ENCODE measurements at places on chromosomes 2 and 18.

GRCh38 chr18:43720041-43720440 lies 442.8 kb upstream of the SYT4 start:
- no peak for DNase-seq

DNA sequence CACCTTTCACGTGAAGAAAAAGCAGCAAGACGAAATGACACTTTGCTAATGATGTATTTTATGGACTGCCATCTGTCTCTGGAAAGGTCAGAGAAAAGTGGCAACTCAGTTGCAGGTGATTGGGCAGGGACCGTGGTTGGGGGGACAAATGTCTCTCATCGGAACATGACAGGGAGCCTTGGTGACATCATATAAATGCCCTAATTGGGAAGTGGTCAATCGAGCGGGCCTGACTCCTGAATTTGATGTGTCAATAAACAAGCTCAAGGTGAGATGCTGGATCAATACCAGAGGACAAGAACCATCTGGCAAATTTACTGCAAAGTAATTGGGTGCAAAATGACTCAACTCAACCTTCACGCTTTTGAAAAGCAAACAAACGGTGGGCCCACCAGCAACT lies 151.9 kb upstream of the SKOR2 start:
- no peak for DNase-seq

DNA sequence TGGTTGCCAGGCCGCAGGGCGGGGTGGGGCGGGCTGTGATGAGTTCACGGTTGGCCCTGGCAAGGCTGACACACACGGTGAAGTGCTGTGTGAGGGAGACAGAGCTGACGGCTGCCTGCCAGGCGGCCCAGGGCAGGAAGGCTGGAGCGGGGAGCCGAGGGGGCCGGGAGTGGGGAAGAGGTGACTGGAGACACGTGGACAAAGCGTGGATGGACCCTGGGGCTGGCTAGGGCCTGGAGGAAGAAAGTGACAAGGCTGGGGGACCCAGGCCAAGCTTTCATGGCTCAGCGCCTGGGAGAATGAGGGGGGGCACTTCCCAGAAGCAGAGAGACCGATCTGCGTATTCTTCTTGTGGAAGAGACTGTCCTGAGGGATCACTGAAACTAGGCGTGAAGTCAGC lies 123.2 kb downstream of the DYSF start:
- no peak for DNase-seq

DNA sequence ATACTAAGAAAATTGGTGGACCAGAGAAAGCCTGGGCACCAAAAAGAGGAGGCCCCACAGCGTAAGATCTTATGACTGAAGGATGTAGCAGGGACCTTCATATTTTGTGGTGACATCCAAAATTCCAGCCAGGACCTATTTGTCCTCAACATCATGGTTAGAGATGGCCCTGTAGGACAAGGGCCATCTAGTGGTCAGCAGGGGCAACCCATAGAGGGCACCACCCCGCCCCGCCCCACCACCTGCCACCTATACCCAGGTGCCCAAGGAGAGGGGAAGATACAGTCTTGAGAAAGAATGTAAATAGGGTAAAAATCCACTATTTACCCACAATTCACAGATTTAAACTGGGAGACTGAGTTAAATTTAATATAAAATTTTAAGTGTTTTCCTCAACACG lies 59.6 kb upstream of the TMEM163 start:
- no peak for DNase-seq

GRCh38 chr2:215136669-215137328 lies 1.6 kb downstream of the ABCA12 start:
- DNase-seq, result no peak

DNA sequence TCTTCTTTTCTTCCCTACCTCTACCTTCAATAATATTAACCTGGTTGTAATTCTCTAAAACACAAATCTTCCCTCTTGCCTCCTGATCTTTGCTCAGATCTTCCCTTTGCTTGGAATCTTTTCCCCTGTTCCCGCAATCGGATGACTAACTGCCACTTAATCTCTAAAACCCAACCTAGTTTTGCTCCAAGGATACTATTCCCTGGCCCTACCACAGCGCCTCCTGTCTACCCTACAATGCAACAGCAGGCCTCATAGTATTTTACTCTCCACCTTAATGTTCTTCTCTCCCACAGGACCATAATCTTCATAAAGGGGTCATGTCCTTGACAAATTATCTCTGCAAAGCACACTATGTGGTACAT lies 246.8 kb upstream of the TNP1 start:
- no peak for DNase-seq

DNA sequence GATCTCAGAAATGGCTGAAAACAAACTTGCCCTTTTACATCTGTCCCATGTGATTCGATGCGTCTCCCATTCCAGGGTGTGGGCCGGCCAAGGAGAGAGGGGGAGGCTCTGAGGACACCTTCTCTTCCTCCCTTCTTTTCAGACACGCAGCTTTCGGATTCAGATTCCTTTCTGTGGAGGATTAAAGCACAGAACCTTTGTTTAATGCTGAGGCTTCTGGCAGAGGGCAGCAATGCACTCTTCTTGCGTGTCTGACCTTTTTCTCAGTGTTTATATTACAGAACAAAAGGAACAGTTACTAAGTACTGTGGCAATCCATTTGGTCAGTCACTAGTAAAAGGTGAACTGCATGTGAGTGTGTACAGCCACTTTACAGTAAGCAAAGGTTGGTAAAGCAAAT lies 268.9 kb upstream of the CCDC68 start:
- no peak for DNase-seq

DNA sequence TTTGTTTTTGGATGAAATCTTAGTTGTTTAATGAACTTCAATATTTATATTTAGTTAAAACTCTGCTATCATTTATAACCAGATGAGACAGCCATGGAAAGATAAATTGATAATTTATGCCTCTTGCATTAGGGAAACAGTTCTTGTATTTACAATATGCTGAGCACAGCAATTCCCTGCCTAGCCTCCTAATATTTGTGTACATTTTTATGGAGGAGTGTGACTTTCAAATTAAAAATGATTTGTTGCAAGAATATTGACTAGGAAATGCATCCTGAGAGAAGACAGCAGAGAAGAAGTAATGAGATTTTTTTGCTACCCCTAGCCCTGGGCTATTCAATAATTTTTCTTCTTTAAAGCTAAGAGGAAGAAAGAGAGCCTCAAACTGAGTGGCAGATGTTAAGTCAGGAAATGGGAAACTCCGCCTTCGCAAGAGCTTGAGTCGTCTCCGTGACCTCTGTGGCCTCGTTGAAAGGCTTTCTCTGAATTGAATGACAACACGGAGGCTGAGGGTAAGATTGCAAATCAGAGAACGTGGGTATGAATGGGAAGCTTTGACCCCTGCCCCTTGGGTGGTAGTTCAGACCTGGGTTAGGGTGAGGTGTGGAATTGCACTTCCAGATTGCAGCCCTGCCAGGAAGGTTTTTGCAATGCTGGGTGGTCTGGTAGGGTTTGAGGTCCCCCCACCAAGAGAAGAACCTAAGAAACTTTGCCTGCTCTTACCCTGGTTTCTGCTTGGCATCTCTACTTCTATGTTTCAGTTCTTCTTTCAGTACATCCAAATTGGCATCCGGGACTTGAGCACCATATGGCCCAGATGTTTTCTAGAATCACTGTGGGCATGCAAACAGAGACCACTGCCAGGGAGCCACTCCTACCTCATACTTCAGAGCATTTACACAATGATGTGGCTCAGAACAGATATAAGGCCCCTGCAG lies 210.3 kb upstream of the RBMS1 start:
- DNase-seq, result no peak

DNA sequence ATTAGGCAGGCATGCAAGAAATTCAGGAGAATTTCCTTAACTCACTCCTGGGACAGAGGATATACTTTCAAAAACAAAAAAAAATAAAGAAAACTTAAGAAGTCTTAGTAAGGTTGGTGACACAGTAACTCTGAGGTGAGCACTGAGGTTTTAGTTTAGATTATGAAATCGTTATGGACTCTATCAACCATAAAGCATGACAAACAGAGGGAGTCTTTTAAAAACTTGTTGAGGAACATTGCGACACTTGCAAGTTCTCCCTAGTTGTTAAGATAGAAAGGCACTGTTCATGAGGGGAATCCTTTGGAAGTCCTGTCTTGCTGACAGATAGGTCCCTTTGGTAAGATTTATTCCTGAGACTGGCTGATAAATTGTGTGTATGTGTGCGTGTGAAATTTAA lies 194.3 kb upstream of the ERBB4 start:
- DNase-seq, result no peak

- no peak for DNase-seq
Observed at GRCh38 chr2:241198381-241199279, 10.2 kb downstream of the ANO7 start.

DNA sequence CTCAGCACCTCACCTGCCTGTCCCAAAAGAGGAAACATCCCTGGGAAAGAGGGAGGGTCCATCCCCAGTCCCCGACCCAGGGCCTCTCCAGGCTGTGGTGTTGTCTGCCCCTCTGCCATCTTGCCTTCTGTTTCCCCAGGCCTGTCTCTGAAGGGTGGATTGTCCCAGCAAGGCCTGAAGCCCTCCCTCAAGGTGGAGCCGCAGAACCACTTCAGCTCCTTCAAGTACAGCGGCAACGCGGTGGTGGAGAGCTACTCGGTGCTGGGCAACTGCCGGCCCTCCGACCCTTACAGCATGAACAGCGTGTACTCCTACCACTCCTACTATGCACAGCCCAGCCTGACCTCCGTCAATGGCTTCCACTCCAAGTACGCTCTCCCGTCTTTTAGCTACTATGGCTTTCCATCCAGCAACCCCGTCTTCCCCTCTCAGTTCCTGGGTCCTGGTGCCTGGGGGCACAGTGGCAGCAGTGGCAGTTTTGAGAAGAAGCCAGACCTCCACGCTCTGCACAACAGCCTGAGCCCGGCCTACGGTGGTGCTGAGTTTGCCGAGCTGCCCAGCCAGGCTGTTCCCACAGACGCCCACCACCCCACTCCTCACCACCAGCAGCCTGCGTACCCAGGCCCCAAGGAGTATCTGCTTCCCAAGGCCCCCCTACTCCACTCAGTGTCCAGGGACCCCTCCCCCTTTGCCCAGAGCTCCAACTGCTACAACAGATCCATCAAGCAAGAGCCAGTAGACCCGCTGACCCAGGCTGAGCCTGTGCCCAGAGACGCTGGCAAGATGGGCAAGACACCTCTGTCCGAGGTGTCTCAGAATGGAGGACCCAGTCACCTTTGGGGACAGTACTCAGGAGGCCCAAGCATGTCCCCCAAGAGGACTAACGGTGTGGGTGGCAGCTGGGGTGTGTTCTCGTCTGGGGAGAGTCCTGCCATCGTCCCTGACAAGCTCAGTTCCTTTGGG lies 47.2 kb downstream of the BOLA3 start:
- no peak for DNase-seq

DNA sequence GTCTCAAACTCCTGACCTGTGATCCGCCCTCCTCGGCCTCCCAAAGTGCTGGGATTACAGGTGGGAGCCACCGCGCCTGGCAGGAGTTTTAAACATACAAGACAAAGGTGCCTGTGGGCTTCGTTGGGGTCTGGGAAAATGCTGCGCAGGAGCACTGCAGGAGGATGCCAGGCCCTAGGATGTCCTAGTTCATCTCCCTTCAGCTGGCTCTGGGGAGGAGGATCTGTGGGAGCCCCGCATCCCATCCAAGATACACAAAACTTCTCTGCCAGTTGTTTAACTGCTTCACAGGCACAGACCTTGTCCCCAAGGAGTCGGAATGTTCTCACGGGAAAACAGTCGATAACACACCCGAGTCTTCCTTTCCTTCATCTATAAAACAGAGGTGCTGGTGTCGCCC lies 89.1 kb downstream of the POLR1A start:
- no peak for DNase-seq

- no peak for DNase-seq
Observed at GRCh38 chr2:236747426-236747825, 177.8 kb downstream of the ACKR3 start.

- no peak for DNase-seq
Observed at GRCh38 chr18:13370995-13371625, 152.6 kb downstream of the LDLRAD4 start.

GRCh38 chr18:79814373-79814772 lies 16.6 kb downstream of the KCNG2 start:
- DNase-seq, result no peak

GRCh38 chr18:78517328-78517727 lies 462.3 kb upstream of the SALL3 start:
- DNase-seq, result no peak

GRCh38 chr2:27171351-27171848 lies 22.6 kb downstream of the TCF23 start:
- DNase-seq, result no peak

DNA sequence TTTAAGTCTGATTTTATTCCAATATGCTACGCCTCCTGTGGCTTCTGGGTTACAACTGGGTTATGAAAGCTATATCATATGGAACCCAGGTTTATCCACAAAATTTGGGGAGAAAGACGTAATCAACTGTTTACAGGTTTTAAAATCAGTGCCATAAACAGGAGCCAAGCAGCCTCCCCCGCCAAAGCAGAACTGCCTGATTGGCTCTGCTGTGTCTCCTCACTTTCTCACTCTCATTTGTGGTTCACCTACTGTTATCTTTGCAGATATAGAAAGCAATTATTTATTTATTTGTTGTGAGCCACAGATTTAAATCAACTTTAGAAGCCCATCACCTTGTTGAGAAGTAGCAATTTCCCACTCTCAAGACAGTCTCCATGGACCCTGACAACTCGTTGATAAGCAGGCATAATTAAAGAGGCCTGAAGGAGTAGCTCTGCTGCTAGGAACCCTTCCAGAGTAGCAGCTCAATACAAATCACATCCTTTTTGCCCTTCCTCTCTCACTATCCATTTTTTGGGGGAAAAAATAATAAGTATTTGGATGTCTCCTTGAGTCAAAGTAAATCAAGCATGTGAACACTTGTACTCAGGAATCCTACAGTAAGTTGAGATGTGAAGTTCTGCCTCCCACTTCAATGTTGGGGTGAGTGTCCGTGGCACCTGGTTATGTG lies 191.0 kb upstream of the CCDC150 start:
- no peak for DNase-seq

GRCh38 chr2:3789256-3789655 lies 85.9 kb downstream of the DCDC2C start:
- no peak for DNase-seq

DNA sequence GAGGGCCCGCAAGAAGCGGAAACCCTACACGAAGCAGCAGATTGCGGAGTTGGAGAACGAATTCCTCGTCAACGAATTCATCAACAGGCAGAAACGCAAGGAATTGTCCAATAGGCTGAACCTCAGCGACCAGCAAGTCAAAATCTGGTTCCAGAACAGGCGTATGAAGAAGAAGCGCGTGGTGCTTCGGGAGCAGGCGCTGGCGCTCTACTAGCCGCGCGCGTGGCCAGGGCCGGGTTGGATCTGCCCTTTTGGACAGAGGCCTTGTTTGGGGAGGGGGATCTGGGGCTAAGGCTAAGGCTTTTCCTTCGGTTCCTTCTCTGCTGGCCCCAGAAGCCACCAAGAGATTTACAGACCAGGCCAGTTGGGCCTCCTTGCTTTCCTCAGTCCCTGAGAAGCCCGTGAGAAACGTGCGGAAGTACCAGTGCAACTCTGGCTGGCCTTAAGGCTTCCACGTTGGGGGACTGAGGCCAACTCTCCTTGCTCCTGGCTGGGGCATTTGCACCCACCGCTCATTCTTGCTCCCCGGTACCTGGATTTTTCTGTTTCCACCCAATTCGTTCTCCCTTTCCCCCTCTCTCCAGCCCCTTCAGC lies 1.0 kb downstream of the HOXD12 start:
- no peak for DNase-seq

Data from stimulated activated CD8-positive, alpha-beta memory T cell treated with anti-CD3 and anti-CD28 coated beads, Interleukin-7, amount 100 ng/mL, for 1 hour (primary cell).